ENCODE measurements at places on chromosomes 4 and X. TPM values are rescaled to one million over a fixed set of nuclear protein-coding genes. Genes with fewer than 3 reads are reported as not detected.
A peak's percentile ranks its signal among the peaks of the same experiment; 100 is the strongest.

PRRG1 gene
- not detected for polyA plus RNA-seq

HMX1 gene
- polyA plus RNA-seq, result not detected

DNA sequence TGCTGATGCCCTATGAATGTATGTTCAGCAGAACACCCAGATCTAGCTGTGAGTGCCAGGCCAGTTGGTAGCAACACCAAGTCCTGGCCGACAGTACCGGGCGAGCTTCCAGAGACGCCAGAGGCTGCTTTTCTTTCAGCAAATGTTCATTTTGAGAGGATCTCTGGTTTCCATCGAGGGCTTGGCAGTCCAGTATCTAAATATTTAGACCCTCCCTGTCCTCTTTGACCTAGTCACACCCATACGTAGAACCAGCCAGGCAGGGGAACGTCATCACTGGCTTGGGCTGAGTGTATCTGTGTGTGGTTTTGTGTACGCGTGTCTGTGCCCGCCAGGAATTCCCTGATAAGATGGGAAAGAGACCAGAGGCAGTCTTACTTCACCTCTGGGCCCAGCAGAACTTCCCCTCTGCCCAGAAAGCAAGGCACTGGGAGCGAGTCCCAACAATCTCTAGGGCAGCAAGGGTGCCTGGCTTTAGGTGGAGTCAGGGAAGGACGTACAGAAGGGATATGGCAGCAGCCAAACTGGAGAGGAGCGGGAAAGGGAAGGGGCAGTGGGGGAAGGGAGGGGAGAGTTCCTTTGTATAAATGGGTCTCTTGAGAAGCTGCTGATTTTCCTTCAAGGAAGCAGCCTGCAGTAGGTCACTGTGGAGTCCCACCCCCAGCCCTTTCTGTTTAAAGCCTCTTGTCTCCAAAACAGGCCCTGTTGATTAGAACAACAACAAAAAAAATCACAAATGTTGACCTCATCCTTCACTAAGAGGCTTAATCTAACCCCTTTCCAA is 15.0 kb upstream of the ELF4 start:
- H3K4me1 ChIP-seq, result peaks cover 1% of the 10 kb centered on the region
- H3K27me3 ChIP-seq, result no peaks in the 10 kb centered on the region
- H3K36me3 ChIP-seq, result peaks cover 10% of the 10 kb centered on the region

DNA sequence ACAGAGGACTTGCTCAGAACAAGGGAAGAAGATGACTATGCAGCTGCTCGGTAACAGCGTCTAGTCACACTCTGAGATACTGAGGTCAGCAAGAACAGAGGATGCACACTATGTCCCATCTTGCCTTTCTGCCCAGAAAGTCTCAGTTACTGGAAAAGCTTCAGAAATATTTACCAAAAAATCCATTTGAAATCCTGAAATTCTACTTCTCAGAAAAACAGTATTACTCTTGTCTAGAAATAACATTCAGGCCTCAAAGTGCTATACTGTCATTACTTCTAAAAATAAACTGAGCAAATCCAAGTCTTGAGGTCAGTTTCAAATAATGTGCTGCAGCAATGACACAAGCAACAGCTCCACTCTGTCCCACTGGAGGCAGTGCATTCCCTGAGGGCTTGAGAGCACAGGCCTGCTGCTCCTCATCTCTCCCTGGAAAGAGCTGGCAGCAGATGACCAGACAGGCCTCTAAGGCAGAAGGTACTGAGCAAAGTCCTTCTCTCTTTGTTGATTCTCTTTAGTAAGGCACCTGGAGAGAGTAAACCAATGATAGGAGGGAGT is 76.9 kb downstream of the CAMK2D start:
- no peak for DNase-seq
- H3K36me3 ChIP-seq, result peaks cover 18% of the 10 kb centered on the region
- peak overlapping the region; percentile 12 for H3K27ac ChIP-seq
- no peaks in the 10 kb centered on the region for H3K27me3 ChIP-seq

DNA sequence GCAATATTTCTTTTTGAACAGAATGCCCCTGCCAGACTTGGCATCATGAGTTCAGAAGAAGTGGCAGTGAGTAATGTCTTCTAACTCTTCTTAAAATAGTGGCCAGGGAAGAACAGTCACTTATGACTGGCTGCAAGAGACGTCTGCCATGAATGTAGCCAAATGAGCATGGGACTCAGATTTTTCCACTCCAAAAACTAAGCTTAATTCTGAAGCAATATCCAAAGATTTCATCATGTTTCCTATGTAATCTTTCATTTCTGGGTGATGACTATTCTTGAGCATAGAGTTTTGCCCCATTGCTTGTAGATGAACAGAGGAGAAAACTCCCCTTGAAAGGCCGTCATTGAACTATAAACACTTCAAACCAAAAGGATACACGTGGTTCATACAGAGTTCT is 11.8 kb downstream of the AMBN start:
- H3K27me3 ChIP-seq, result peaks cover 9% of the 10 kb centered on the region
- no peak overlapping the region for H3K4me3 ChIP-seq
- H3K36me3 ChIP-seq, result no peaks in the 10 kb centered on the region
- no peaks in the 10 kb centered on the region for H3K4me1 ChIP-seq
- DNase-seq, result no peak
- H3K27ac ChIP-seq, result no peak overlapping the region

GABRQ gene
- polyA plus RNA-seq, result not detected

GRCh38 chr4:168515222-168516011 is 18.6 kb downstream of the PALLD start:
- peaks cover 9% of the 10 kb centered on the region for H3K4me1 ChIP-seq
- no peak overlapping the region for H3K4me3 ChIP-seq
- no peak overlapping the region for H3K27ac ChIP-seq
- H3K27me3 ChIP-seq, result peaks cover 4% of the 10 kb centered on the region

DNA sequence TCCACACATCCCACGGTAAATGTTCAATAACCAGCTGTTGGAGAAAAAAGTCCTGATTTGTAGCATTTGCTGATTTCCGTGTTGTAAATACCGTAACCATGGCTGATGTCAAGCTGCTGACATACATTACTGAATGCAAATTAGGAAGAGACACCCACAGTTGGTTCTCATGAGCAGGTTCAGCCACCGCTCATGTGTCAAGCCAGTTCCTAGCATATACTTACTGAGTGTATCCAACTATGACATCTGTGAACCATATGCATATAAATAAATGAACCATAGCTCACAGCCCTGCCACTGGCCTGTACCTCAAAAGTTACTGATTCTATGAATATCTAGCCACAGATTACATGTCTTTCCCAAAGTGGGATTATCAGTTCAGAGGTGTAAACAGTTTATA is 29.5 kb downstream of the FHDC1 start:
- no peak overlapping the region for H3K4me3 ChIP-seq
- H3K27me3 ChIP-seq, result peaks cover 1% of the 10 kb centered on the region
- no peaks in the 10 kb centered on the region for H3K4me1 ChIP-seq
- H3K36me3 ChIP-seq, result peaks cover 4% of the 10 kb centered on the region
- no peak overlapping the region for H3K27ac ChIP-seq
- DNase-seq, result no peak

- H3K36me3 ChIP-seq, result no peaks in the 10 kb centered on the region
- H3K4me1 ChIP-seq, result no peaks in the 10 kb centered on the region
- no peak for DNase-seq
- H3K27ac ChIP-seq, result no peak overlapping the region
Observed at GRCh38 chr4:176945334-176945733, 152.6 kb upstream of the VEGFC start.

GRCh38 chr4:20028645-20029044 is 223.1 kb upstream of the SLIT2 start:
- DNase-seq, result no peak
- H3K27me3 ChIP-seq, result no peaks in the 10 kb centered on the region
- H3K36me3 ChIP-seq, result no peaks in the 10 kb centered on the region

DNA sequence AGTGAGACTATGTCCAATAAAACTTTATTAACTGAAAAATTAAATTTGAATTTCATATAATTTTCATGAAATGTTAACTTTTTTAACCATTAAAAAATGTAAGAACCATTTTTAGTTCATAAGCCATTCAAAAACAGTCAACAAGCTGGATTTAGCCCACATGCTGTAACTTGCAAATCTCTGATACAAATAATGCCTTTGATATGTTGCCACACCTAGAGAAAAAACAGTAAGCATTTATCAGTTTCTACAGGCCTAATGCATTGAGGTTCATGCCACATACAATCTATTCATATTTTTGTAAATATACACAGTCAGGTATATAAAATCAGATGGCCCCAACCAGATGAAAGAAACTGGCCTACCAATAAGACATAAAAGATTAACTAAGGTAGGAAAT is 52.8 kb downstream of the LCORL start:
- no peaks in the 10 kb centered on the region for H3K36me3 ChIP-seq
- no peak overlapping the region for H3K4me3 ChIP-seq
- H3K27me3 ChIP-seq, result no peaks in the 10 kb centered on the region
- peaks cover 2% of the 10 kb centered on the region for H3K4me1 ChIP-seq
- H3K27ac ChIP-seq, result no peak overlapping the region

FGF2 gene
- not detected for polyA plus RNA-seq

- H3K27ac ChIP-seq, result no peak overlapping the region
- H3K4me1 ChIP-seq, result no peaks in the 10 kb centered on the region
- H3K36me3 ChIP-seq, result no peaks in the 10 kb centered on the region
- peaks cover 2% of the 10 kb centered on the region for H3K27me3 ChIP-seq
- no peak overlapping the region for H3K4me3 ChIP-seq
Observed at GRCh38 chr4:107292979-107293378, 256.9 kb upstream of the DKK2 start.

CXorf58 gene
- polyA plus RNA-seq, result not detected

GRCh38 chr4:187739771-187740170 is 255.8 kb upstream of the ZFP42 start:
- H3K27ac ChIP-seq, result no peak overlapping the region
- no peaks in the 10 kb centered on the region for H3K4me1 ChIP-seq
- H3K36me3 ChIP-seq, result no peaks in the 10 kb centered on the region
- no peaks in the 10 kb centered on the region for H3K27me3 ChIP-seq
- no peak overlapping the region for H3K4me3 ChIP-seq
- no peak for DNase-seq

PPM1K gene
- polyA plus RNA-seq, result 25.5 TPM

- H3K36me3 ChIP-seq, result peaks cover under 1% of the 10 kb centered on the region
- H3K4me3 ChIP-seq, result peak within 1 kb of the TSS; percentile 87
- peak; percentile 73 for DNase-seq
Observed at GRCh38 chrX:40097504-40098263, at the start of gene BCOR. Gene BCOR, minus strand, starts transcription at chrX:40097958. Its CDS starts 20,029 bp downstream, at chrX:40077929.

NLRP2B gene
- not detected for polyA plus RNA-seq

Data from immature natural killer cell (primary cell).